ENCODE measurements at places on chromosomes 7 and 10.

DNA sequence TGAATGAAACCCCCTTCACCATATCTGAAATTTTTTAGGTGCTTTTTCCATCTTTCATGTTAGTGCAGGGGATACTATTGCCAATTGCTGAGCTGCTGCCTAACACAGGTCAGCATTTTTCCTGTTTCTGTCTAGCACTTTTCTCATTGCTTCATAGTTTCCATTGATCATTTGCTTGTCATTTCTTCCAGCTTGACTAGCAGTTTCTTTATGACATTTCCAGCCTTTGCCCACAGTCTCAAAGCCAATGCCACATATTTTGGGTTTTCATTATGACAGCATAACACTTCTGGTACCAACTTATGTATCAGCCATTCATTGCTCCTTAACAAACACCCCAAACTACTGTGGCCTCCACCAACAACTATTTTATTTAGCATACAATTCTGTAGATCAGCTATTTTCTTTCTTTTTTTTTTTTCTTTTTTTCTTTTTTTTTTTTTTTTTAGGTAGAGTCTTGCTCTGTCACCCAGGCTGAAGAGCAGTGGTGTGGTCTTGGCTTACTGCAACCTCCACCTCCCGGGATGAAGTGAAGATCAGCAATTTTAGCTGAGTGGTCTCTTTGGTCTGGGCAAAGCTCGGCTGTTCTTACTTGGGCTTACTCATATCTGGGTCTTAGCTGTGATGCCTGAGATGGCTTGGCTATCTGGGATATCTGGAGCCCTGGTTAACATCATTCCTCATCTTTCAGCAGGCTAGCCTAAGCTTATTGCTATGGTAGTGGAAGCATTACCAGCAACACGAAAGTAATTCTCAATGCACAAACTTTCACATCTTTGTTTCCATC lies 102.3 kb downstream of the EPC1 start:
- DNase-seq: no peak

DNA sequence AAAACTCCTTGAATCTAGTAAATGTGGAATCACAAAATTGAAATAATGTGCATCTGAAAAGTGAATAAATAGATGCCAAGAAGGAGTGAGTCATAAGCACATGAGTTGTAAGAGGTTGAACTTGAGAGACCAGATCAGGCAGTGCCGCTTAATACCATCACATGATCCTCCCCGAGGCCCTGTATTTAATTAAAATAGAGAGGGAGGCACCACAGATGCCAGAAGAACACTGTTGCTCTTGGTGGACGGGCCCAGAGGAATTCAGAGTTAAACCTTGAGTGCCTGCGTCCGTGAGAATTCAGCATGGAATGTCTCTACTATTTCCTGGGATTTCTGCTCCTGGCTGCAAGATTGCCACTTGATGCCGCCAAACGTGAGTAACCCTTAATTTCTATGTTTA lies at the start of gene GPNMB:
GPNMB (plus strand) TSS at position 221 of the 400 bp plus-strand sequence; CDS start at position 304, 83 bp downstream.
- DNase-seq: no peak

- no peak for DNase-seq
Measured at GRCh38 chr7:23001610-23002009, 12.3 kb downstream of the HYCC1 start.

- DNase-seq: peak; percentile 11
Measured at GRCh38 chr7:101817471-101818286, at the start of gene CUX1. Gene CUX1, plus strand, starts transcription at chr7:101817626. Its CDS starts 14 bp downstream, at chr7:101817640.

GRCh38 chr10:5805711-5806110 lies 7.5 kb downstream of the GDI2 start:
- DNase-seq: no peak

GRCh38 chr7:39826166-39826565 lies 123.9 kb upstream of the CDK13 start:
- DNase-seq: no peak

All from stimulated activated CD8-positive, alpha-beta memory T cell treated with anti-CD3 and anti-CD28 coated beads, Interleukin-4, amount 100 ng/mL, for 24 hours (primary cell).